Neural crest cell (in vitro differentiated cells): ENCODE measurements at places on chromosomes 4 and X. TPM values are rescaled to one million over a fixed set of nuclear protein-coding genes. Genes with fewer than 3 reads are reported as not detected.
A peak's percentile ranks its signal among the peaks of the same experiment; 100 is the strongest.

MAPK10 gene
- 56.9 and 62.2 TPM in 2 replicates for total RNA-seq

ITGB1BP2 gene
- total RNA-seq = 7.1 and 10.2 TPM in 2 replicates

PDE6B gene
- 3.4 and 4.1 TPM in 2 replicates for total RNA-seq

DDX53 gene
- total RNA-seq = not detected in 2 replicates

- no peaks in the 10 kb centered on the region for H3K36me3 ChIP-seq
- peaks cover 4% of the 10 kb centered on the region for H3K4me1 ChIP-seq
- DNase-seq = no peak
These were observed 1.2 kb downstream of the SULT1B1 start for GRCh38 chr4:69759189-69759604.

DNA sequence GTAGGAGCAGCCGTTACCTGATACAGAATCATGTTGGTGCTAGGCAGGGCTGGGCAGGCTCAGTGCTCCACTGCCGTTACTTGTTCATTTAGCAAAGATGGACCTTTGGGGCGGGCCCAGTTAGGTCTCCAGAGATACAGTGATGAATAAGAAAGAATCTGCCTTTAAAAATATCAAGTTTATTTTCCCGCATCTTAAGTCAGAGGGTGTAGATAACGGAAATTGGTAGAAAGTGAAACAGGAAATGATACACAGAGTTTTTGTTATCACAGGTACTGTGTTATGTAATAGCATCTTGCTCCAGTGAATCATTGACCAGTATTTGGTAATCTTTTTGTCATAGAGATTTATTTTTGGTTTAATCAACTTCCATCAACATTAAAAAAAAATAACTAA, 5.5 kb downstream of the TMEM131L start:
- no peak overlapping the region for H3K4me3 ChIP-seq
- H3K36me3 ChIP-seq = peaks cover 12% of the 10 kb centered on the region
- no peaks in the 10 kb centered on the region for H3K27me3 ChIP-seq
- H3K27ac ChIP-seq = no peak overlapping the region
- no peak for DNase-seq

- peak; percentile 8 for DNase-seq
- H3K27ac ChIP-seq = no peak overlapping the region
- H3K4me3 ChIP-seq = no peak overlapping the region
- no peaks in the 10 kb centered on the region for H3K27me3 ChIP-seq
These were observed 5.9 kb upstream of the SEPTIN6 start for GRCh38 chrX:119698845-119699244.
